ENCODE measurements at places on chromosomes 3 and 15. TPM values are rescaled to one million over a fixed set of nuclear protein-coding genes. Genes with fewer than 3 reads are reported as not detected.

DNA sequence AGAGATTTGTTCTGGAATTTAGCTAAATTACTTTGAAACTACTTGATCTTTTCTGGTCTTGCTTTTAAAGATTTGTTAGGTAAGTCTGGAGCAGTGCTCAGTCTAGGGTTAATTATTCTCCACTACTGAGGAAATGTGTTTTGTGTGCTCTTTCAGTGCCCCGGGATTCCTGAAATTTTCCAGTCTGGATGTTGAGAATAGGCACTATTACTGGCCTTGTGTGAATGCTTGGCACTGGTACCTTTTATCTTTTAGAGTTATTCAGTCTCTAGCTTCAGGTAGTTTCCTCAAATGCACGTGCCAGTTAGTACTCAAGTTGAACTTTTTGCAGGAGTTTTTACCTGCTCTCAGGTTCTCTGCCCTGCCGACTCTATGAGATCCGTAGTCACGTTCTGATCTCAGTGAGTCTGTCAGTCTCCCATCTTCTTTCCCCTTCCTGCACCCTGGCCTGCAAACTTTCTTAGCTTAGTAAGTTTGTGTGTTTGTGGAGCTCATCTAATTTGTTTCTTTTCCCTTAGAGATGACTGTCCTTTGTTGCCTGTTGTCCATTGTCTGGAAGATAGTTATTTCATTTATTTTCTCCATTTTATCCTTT is 39.5 kb downstream of the TCF12 start:
- DNase-seq, result no peak

The CHST2 gene
- 21.0 TPM for polyA plus RNA-seq

The PLSCR2 gene
- 1.8 TPM for polyA plus RNA-seq

GRCh38 chr15:58438956-58439355 is 7.2 kb downstream of the LIPC start:
- DNase-seq, result no peak

DNA sequence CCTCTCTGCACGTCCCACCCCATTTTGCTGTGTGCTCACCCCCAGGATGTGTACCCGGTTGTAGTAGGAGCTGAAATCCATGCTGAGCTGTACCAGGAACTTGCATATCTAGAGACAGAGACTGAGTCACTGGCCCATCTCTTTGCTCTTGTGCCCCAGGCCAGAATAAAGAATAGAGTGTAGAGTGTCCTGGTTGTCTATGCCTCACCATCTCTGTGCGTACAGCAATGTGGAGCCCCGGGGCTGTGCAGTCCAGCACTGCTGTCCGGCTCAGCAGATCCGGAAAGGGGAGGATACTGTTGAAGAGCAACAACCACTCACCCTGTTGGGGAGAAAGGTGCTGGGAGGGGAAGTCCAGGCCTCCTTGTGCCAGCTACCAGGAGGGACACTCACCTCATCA is 2.6 kb downstream of the DALRD3 start:
- DNase-seq, result no peak

DNA sequence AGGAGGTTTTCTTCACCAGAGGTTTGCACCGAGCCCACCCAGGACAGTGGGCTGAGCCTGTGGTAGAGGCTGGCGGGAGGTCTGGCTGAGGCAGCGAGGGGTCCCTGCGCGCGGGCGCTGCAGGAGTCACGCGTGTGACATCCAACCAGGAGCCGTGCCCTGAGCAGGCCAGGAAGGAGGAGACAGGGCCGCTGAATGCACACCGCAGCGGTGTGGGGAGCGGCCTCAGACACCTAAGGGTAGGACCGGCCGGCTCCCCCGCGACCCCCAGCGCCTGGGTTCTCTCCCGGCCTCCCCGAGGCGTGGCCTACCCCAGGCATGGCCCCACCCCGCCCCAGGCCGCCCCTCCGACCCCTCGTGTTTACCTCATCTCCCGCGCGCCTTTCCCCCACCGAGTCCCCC is 412 bp downstream of the SLC41A3 start:
- DNase-seq, result peak; percentile 21

DNA sequence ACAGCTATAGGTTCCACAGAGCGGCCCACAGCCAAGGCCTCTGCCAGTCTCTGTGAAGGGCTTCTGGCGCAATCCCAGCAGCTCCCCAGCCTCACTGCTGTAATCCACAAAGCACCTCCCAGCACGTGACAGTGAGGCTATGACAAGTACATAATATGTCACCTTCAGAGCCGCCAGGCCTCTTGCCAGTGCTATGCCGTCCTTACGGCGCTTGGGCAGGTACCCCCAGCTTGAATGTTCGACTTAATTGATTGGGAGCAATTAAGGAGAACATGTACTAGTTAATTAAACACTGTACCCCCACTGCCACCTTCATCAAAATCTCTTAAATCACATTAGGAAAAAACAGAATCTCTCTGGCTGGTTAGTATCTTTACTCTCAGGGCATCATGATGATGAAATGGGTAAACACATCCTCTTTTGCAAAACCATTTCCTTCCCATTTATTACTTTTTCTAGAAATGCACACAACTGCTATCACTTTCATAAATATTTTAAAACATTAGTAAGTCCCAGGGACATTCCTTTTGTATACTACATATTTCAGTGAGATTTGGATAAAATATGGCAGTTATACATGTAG is 169.9 kb downstream of the XXYLT1 start:
- no peak for DNase-seq

- no peak for DNase-seq
These were observed 3.8 kb downstream of the BHLHE40 start for GRCh38 chr3:4982773-4983738.

DNA sequence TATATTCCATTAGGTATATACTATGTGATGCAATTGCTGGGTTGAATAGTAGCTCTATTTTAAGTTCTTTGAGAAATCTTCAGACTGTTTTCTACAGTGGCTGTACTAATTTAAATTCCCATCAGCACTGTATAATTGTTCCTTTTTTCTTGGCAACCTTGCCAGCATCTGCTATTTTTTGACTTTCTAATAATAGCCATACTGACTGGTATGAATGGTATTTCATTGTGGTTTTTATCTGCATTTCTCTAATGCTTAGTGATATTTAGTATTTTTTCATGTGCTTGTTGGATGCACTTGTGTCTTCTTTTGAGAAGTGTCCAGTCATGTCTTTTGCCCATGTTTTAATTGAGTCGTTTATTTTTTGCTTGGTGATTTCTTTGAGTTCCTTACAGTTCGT is 145.1 kb upstream of the PLSCR5 start:
- no peak for DNase-seq

- DNase-seq, result no peak
These were observed 36.6 kb upstream of the SLCO3A1 start for GRCh38 chr15:91816942-91817341.

- DNase-seq, result no peak
These were observed 21.3 kb downstream of the SYNM start for GRCh38 chr15:99126131-99126588.

- DNase-seq, result no peak
These were observed 7.4 kb downstream of the ETFA start for GRCh38 chr15:76303909-76304308.

The GLDN gene
- 0.13 TPM for polyA plus RNA-seq

GRCh38 chr3:65785065-65785645 is 253.6 kb downstream of the MAGI1 start:
- no peak for DNase-seq

GRCh38 chr3:62892951-62893350 is 17.7 kb upstream of the CADPS start:
- DNase-seq, result no peak

- DNase-seq, result no peak
These were observed 5.9 kb downstream of the LMCD1 start for GRCh38 chr3:8507496-8507895.

The SLC35G2 gene
- polyA plus RNA-seq, result 5.5 TPM

DNA sequence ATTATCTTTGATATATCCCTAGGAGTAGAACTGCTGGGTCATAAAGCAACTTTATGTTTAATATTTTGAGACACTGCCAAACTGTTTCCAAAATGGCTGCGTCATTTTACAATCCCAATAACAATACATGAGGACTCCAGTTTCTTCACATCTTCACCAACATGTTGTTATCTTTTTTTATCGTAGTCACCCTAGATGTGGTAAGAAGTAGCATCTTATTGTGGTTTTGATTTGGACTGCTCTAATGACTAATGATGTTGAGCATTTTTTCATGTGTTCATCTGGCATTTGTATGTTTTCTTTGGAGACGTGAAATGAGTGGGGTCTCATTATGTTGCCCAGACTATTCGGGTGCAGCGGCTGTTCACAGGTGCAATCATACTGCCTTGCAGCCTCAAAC is 83.8 kb downstream of the MAP4 start:
- DNase-seq, result no peak

DNA sequence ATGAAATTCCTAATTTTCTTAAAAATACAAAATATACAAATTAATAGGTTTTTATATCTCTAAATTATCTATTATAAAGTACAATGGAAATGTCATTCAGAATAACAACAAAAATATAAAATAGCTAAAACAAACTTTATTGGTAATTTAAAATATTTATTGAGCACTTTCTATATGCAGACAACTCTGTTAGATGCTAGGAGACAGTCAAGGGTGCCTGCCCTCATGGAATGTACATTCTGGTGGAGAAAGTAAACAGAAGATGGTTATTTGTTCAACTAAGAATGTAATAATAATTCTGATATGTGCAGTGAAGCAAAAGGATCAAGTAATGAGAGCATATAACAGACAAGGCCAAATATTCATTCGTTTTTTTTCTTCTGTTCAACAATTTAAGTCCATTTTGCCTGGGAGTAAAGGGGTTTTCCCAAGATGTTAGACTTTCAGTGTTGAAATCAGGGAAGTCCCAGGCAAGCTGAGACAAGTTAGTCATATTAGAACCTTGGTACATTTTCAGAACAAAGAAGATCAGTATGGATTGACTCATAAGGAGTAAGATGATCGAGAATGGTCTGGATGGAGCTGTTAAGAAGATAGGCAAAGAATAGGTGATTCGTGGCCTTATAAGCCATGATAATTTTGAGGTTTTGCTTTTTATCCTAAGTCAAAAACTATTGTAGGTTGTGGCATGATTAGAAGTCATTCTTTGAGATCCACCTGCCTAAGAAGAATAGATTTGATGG is 150.2 kb upstream of the MLF1 start:
- no peak for DNase-seq

The USP3 gene
- 37.5 TPM for polyA plus RNA-seq

GRCh38 chr3:151248772-151249337 is 29.5 kb downstream of the P2RY14 start:
- no peak for DNase-seq

The COLQ gene
- polyA plus RNA-seq, result 5.1 TPM

GRCh38 chr3:186671051-186671450 is 5.2 kb downstream of the HRG start:
- DNase-seq, result no peak

The TMEM207 gene
- polyA plus RNA-seq, result 17.6 TPM

DNA sequence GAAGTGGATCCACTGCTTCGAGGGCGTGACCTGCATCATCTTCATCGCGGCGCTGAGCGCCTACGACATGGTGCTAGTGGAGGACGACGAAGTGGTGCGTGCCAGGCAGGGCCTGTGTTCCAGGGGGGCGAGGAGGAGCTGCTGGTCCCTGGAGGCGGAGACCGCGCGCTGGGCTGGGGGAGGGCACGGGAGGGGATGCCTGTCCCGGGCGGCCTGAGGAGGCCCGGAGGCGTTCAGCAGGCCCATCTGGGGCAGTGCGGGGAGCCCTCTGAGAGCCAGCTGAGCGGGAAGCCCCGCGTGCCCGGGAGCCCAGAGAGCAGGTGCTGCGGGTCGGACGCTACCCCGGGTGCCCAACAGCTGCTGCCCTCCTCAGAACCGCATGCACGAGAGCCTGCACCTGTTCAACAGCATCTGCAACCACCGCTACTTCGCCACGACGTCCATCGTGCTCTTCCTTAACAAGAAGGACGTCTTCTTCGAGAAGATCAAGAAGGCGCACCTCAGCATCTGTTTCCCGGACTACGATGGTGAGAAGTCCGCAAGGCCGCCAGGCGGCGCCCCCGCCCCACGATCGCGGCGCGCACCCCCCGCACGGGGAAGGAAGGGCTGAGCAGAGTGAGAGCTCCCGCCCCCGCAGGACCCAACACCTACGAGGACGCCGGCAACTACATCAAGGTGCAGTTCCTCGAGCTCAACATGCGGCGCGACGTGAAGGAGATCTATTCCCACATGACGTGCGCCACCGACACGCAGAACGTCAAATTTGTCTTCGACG is 2.9 kb downstream of the GNAT1 start:
- no peak for DNase-seq

- DNase-seq, result no peak
These were observed 104.2 kb downstream of the DGKG start for GRCh38 chr3:186257866-186258265.

DNA sequence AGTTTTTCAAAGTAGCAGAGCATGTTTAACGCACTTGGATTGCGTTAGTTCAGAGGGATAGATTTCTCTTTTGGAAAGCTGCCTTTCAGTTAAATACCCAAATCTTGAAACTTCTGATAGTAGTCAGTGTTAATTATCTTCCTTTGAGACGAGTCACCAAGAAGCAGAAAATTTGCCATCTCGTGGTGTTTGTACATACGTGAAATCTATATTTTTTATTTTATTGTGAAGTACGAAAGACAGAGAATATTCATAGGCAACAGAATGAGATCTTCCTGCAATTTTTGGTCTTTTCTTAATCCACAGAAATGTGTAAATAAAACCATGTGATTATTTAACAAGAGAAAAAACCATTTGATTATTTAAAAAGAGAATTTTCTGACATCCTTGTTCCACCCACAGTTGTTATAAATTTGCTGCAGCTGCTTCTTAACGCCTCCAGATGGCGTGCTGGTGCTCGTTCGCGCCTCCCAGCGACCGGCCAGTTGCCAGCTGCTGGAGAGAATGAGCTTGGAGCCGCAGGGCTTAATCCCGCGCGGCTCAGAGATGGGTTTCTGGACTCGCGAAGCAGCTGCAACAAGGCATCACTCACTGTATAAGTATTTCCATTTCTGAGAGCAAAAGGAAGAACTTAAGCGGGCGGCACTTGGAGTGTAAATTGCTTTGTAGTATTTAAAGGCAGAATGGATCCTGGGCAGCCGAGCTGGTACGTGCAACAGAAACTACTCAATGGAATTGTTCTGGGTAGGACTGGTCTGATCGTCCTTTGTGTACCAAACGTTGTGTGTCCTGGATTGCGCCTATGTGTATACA is 10.5 kb upstream of the SLITRK3 start:
- no peak for DNase-seq

DNA sequence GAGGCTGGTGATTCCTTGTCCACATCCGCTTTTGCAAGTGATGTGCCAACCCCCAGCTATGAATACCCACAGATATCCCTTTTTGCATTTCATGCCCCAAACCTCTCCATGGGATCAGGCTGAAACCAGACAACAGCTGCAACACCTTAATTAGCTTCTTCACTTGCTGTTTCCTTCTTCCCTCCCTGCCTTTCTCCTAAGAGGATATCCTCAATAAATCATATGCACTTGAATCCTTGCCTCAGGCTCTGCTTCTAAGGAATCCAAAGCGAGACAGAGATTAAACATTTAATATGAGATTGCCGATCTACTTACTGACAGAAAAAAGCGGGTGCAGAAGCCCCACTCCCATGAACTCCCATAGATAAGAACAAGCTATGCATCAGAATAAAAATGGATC is 138.1 kb downstream of the CNTN6 start:
- no peak for DNase-seq

GRCh38 chr15:71678191-71678590 is 132.2 kb upstream of the NR2E3 start:
- no peak for DNase-seq

All from right renal cortex interstitium (tissue), 3 donors.